ENCODE measurements at places on chromosomes 16 and 17.
A peak's percentile ranks its signal among the peaks of the same experiment; 100 is the strongest.

DNA sequence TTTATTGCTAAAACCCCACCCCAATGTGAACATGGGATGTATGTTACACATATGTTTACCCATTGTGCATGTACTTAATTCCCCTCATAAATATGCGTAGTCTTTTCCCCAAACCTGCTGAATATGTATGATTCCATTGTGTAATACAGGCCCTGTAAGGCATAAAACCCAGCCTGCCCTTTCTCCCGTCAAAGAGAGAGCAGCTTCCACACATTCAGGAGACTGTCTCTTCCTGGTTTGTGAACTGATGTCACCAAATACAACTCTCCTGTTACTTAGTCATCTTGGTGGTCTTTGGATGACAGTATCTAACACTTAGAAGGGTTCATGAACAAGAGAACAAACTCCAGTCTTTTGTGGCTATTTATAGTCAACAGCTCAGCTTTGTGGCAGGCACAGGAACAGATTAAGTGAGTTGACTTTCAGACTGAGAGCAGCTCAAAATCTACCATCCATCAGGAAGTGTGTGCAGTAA, 24.7 kb upstream of the TMC7 start:
- DNase-seq, result no peak

- DNase-seq, result no peak
These were observed 88.6 kb downstream of the RPTOR start for GRCh38 chr17:80633207-80633606.

GRCh38 chr17:17494870-17495535, 1.2 kb downstream of the RASD1 start:
- DNase-seq, result peak; percentile 58

GRCh38 chr17:41619036-41619926, 5.1 kb downstream of the KRT17 start:
- DNase-seq, result no peak

- DNase-seq, result no peak
These were observed 9.5 kb downstream of the NATD1 start for GRCh38 chr17:21243516-21244303.

GRCh38 chr17:78476973-78477372, 98.5 kb downstream of the PGS1 start:
- no peak for DNase-seq

DNA sequence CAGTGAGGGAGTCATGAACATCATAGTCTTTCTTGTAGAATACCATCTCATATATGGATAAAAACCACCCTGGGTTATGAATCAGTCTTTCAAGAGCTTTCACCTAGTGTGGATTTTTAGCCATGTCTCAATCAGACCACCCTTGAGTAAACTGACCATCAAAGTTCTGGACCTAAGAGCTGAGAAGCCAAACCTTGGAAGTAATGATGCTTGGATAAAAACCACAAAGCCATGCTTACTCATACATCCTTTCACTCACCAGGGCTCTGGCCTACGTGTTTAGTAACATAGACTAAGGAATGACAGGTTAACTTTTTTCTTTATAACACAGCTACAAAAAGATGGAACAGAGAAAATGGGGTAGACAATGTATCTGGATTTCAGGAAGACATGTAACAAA, 167.2 kb downstream of the STX8 start:
- no peak for DNase-seq

GRCh38 chr16:58418601-58419000, 26.3 kb downstream of the GINS3 start:
- DNase-seq, result peak; percentile 15

DNA sequence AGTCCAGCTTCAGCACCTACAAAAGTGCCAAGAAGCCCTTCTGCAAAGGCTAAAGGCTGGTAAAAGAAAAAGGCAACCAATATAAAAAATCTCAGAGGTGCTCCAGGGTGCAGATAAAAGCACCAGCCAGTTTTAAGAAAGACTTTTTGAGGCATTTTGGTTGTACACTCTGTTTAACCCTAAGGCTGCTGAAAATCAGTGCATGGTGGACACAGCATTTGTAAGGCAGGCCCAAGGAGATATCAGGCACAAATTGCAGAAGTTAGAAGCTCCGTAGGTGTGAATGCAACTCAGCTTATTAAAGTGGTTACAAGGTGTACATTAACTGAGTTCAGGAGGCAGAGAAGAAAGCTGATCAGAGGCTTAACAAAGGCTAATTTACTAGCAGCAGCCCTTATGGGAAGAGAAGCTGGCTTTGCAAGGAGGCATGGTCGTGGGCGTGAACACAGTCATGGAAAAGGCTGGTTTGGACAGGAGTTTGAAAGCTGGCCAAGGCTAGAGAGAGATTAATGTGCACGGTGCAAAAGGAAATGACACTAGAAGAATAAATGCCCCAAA, 21.1 kb downstream of the ACSM1 start:
- DNase-seq, result no peak

GRCh38 chr16:3880623-3881498, at the start of gene CREBBP:
Gene CREBBP (minus strand): TSS chr16:3880713. CDS start chr16:3879916, 797 bp downstream.
- peak; percentile 94 for DNase-seq

GRCh38 chr17:46158323-46159296, 34.6 kb downstream of the KANSL1 start:
- no peak for DNase-seq

DNA sequence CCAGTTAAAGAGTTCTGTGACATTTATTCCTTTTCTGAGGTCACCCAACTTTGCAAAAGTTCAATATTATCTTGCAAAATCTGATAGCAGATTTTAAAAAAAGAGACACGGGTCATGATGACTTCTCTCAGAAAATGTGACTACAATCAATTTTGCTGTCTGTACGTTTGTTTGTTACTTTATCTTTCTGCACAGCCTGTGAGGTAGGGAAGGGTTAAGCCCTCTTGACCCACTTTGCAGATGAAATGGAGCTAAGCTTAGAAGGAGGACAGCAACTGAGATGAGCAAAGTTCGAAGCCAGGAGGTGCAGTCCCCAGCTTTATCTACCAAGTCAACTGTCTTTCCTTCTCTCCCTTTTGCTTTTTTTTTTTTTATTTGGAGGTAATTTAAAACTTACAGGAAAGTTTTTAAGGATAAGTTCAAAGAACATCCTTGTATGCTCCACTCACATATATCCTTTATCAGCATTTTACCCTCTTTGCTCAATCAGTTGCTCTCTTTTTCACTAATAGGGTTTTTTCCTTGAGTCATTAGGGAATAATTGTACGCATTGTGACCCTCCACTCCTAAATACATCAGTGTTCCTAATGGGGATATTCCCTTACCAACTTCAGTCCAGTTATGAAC, 86.8 kb downstream of the MSI2 start:
- no peak for DNase-seq

Data from lung microvascular endothelial cell (primary cell).